Fibroblast of lung (primary cell): ENCODE measurements at places on chromosomes 7 and 10. TPM values are rescaled to one million over a fixed set of nuclear protein-coding genes. Genes with fewer than 3 reads are reported as not detected.
A peak's percentile ranks its signal among the peaks of the same experiment; 100 is the strongest.

DNA sequence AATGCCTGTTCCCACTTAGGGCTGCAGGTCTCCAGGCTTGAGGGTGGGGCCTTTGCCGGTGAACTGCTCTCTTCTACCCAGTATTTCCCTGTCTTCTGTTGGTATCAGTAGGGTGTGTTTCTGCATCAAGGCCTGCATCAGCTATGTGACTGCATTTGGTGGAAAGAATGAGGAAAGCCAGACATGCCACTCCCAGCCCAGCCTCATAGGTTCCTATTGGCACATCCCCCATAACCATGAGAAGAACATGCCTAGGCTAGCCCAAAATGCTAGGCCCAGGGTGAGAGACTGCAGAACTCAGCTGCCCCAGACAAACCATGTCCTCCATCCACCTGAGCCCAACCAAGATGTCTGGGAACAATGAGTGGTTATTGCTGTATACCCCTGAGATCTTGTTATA is 380.3 kb upstream of the ADARB2 start:
- DNase-seq: no peak

DNA sequence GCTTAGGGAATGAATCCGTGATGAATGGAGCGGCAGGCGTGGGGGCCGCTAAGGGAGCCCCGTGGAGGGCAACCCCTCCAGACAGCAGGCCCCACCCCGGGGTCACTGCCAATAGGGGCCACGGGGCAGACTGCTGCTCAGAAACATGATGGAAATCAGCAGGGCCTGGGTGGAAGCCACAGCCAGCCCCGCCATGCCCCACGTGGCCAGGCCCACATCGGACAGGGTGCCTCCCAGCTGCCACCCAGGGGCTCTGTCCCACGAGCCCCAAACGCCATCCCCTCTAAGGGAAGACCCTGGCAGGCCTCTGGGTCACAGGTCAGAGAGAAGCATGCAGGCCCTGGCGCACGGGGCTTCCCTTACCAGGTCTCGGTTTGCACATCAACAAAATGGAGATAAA is 28.4 kb downstream of the TNRC18 start:
- no peak for DNase-seq

The EZH2 gene
- 6.7 and 7.1 TPM in 2 replicates for total RNA-seq

GRCh38 chr10:63133821-63134557 is 861 bp downstream of the NRBF2 start:
- peak; percentile 60 for DNase-seq

DNA sequence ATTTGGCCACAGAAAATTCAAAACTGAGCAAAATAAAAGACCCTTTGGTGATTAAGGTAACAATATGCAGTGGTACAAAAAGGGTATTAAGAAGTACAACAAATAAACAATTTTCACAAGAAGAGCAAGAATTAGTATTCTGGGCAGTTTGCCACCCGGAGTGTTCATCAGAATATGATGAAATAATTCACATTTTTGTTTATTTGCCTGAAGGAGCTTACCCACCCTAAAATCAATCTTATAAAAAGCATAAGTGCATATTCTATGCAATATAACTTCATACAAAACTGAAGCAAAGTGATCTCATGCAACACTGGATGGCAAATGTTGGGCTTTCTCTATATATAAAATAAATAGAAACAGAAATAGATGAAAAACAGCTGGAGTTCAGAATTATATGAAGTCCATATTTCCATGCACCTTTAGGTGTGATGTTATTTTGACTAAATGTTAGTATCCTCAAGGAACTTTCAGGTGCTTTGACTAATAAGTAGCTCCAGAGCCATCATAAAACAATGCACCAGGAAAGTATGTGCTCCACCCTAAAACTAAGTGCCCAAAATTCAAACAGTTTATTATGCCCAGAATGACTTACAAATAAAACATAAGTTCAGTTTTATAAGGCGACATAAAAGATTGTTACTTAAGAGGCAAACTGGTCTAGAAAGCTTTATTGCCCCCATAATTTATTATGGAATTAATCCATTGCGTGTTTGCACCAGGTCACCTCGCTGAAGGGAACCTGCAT is 474.3 kb downstream of the SEMA3D start:
- no peak for DNase-seq

GRCh38 chr7:153413199-153413539 is 639.0 kb upstream of the DPP6 start:
- no peak for DNase-seq
